GM12892 (cell line): ENCODE measurements at places on chromosomes 11 and 22.

- DNase-seq, result no peak
Measured at GRCh38 chr11:72015511-72016061, 16.9 kb downstream of the IL18BP start.

GRCh38 chr22:44855855-44856254 is 103.5 kb downstream of the ARHGAP8 start:
- DNase-seq, result no peak

- DNase-seq, result no peak
Measured at GRCh38 chr11:68403831-68404230, 56.7 kb upstream of the PPP6R3 start.

DNA sequence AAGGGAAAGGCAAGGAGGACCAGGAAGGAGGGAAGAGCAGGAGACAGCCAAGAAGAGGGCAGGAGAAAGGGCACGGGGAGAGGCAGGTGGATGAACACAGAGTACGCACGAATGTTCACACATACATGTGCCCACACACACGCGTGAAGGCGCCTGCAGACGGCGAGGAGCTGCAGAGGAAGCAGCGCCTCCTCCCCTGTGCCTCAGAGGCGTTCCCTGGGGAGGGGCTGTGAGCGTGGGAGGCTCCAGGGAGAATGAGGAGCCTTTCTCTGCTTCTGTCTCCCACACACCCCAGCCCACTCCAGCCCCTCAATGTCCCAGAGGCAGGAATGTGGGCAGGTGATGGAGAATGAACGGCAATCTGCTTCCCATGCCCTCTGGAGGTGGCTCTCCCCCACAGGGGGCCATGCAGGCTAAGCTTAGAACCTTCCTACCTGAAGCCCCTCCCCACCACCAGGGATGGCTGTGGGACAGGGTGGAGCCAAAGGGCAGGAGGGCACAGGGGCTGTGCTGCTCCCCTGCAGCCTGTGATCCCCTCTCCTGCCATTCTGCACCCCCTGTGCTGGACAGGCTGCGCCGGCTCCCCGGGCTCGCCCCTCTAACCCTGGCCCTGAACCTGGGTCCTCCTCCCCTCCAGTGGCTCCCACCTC is 25.3 kb downstream of the PPM1F start:
- DNase-seq, result no peak

DNA sequence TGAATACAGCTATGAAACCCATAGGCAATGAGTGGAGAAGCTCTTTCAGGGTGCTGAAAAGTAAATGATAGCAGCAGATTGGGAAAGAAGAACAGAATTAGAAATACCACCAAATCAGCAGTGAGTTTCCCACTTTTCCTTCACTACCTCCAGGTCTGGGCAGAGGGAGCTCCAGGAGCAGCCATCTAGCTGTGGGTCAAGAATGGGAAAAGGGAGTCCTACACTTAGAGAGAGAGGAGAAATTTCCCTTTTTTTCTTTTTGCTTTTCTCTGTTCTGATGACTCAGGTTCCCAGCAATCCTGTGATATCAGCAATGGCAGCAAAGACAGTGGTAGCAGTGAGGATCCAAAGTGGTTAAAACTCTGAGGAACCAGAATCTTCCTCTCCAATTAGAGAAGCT is 263.9 kb downstream of the NXPE2 start:
- DNase-seq, result no peak

- DNase-seq, result no peak
Measured at GRCh38 chr22:42758931-42759629, 38.4 kb upstream of the A4GALT start.

DNA sequence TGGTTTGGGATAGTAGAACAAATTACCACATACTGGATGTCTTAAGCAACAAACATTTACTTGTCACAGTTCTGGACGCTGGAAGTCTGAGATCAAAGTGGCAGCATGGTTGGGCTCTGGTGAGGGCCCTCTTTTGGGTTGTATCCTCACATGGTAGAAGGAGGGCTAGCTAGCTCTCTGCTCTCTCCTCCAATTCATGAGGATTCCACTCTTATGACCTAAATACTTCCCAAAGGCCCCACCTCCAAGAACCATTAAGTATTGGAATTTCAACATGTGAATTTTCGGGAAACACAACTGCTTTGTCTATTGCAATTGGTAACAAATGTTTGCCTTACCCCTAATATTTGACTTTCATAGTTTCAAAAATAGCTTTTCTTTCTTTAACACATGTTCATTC is 52.6 kb downstream of the MUC15 start:
- no peak for DNase-seq

DNA sequence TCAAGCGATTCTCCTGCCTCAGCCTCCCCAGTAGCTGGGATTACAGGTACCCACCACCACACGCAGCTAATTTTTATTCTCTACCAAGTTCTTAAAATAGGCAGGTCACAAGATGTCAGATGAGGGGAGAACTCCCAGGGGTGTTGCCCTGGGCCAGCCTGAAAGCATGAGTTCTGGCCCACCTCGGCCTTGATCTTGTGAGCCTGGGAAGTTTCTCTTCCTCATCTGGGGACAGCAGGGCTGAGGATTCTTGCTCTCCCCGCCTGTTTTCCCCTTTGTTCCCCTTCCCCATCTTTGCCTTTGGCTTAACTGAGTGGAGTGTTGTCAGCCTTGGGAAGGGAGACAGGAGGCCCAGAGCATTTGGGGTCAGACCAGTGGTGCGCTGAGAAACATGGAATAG is 3.5 kb downstream of the PDXP start:
- DNase-seq, result no peak

GRCh38 chr22:37301144-37301830 is 19.0 kb downstream of the CYTH4 start:
- DNase-seq, result no peak

GRCh38 chr22:48182031-48182430 is 1419.6 kb downstream of the TBC1D22A start:
- no peak for DNase-seq

DNA sequence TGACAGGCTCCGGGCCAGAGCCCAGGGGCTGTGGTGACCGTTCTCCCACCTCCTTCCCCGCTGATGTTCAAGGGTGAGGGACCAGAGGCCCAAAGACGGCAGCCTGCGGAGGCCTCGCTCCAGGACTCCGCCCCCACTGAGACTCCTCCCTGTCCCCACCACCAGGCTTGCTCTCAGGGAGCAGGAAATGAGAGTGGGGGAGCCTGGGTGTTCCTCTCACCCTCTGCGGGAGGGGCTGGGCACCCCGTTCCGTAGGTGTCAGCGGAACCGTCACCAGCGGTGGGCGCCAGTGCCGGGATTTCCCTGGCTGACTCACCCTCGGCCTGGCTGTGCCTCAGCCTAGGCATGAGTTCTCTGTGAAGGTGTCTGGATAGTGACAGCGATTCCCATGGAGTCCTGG is 15.7 kb downstream of the DAGLA start:
- DNase-seq, result peak; percentile 49

DNA sequence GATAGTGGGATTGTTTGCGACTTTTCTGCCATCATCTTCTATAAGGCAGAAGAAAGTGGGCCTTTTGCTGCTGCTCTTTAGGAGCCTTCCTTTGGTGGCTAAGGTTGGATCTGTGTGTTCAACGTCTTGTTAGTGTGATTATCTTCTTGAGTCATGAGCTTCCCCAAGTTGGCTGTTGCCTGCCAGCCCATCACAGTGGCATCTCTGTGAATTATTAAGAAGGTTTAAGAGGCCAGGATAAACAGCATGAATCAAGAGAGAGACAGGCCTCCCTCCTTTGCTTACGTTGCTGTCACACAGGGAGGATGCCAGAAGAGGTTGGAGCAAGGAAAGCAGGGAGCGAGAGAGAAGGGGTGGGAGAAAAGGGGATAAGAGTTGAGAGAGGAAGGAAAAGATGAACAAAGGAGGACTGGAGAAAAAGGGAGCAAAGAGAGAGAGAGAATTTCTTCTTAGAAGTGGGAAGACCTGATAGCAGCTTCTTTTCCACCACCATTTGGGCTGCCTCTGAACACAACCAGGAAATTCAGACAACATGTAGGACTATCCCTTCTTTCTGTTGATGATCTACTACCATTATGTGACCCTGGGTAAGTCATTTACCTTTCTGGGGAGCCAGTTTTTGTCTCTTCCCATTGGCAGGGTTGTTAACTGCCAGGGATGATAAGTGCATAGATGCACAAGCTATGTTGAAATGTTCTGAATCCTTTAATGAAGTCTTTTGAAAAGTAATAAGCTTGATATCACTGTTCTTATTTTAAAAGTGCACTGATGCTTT is 126.5 kb downstream of the NAV2 start:
- no peak for DNase-seq

DNA sequence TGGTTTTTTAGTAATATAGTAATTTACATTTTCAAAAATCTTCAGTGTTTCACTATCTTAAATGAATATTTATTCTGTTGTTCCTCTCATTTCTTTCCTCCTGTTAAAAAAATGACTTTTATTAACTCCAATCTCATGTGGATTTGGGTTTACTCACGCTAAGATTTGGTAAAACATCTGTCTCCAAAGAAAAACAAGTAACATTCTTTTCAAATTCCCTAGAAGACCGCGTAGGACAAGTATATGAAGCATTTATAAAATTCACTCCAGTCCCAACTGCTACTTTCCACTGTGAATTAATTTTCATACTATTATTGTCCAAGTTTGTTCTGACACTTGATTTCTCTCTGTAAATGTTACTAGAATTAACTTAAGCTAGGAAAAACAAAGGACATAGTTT is 26.2 kb downstream of the SBF2 start:
- DNase-seq, result no peak

GRCh38 chr22:43263645-43264514 is 76.9 kb upstream of the TTLL12 start:
- peak; percentile 74 for DNase-seq

- DNase-seq, result peak; percentile 52
Measured at GRCh38 chr11:130315354-130315970, 745 bp upstream of the ZBTB44 start.

- no peak for DNase-seq
Measured at GRCh38 chr11:69705351-69705811, 1.6 kb upstream of the FGF19 start.

DNA sequence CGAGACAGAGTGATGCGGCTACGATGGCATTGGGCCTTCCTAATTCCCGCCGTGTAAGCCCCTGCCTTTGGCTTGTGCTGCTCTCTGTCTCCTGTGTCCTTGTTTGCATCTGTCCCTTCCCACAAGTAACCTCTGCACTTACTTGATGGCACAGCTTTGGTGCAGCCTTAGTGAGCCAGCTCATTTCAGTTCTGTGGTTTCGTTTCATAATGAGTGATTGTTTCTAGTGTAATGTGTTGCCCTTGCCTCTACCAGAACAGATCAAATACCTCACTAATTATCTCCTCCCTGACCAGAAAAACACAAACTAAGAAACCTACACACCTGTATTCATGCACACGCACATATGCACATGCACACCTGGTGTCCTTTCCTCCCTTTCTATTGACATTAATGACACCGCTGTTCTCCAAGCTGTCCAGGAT is 58.8 kb downstream of the GRK3 start:
- DNase-seq, result peak; percentile 13

DNA sequence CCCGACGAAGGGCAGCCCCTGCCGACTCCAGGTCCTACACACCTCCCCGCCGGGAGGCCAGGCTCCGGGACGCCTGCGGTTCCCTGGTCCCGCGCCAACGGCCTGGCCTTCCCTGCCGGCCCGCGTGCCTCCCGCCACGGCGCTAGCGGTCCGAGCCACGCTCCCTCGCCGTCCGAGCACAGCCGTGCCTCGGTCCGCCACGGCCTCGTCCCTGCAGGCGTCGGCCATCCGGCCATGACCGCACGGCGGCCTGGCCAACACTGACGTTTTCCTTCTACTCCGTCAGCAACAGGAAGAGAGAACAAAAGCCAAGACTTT is 532 bp downstream of the EIF4G2 start:
- DNase-seq, result peak; percentile 25

- DNase-seq, result no peak
Measured at GRCh38 chr11:33935461-33936456, 43.9 kb upstream of the LMO2 start.

DNA sequence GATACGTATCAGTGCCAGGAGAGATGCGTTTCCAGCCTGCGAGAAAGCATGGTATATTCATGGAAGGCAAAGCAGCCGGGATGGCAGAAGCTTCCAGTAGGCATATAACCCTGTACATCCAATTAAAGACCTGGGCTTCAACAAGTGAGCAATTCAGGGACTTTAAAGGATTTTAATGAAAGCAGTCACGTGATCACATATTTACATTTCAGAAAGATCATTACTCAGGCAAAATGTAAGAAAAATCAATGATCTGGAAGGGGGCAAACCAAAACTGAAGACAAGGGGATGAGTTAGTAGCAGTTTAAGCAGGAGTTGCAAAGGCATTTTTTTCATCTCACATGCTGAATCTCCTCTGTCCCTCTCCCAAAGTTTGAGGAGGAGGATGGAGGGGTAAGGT is 7.8 kb downstream of the CDON start:
- no peak for DNase-seq

DNA sequence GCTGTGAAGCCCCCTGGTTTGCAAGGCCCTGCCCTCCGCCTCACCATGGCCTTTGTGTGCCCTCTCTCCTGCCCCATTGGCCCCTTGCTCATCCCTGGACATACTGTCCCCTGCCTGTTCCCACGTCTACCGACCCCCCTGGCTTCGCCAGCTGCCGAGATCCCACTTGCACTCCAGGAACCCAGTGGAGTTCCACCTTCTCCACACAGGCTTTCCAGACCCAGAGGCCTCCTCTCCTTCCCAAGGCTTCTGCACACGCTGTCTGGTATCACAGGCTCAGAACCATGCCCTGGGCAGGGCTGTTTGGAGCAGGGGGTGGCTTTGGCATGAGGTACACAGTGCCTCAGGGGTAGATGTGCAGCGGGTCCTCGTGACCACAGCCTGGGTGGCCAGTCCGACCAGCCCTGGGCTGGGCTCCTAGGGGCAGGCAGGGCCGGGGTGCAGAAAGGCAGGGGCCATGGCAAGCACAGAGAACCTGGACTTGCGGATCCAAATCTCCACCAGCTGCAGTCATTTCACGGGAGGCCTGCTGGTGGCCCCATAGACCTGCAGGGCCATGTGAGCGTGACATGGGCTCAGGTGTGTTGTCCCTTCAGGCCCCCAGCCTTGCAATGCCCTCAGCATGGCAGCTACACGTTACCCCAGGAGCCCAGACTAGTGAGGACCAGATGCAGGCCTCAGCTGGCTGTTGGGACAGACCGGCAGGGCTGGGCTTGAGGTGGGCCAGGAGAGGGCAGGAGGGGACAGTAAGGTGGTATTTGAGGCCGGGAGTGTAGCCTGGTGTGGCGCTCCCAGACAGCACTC is 9.5 kb downstream of the GRK2 start:
- DNase-seq, result no peak

DNA sequence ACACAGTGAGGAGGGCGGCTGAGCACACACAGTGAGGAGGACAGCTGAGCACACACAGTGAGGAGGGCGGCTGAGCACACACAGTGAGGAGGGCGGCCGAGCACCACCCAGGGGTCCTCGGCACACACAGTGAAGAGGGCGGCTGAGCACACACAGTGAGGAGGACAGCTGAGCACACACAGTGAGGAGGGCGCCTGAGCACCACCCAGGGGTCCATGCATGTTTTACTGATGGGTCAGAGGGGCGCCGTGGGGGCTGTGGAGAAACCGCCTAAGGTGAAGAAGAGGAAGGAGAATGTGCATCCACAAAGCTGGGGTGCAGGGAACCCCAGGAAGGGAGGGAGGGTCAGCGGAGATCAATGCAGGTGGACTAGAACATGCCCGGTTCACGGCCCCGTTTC is 461.8 kb downstream of the BRD1 start:
- DNase-seq, result no peak
